ENCODE measurements at places on chromosomes 12 and 14. TPM values are rescaled to one million over a fixed set of nuclear protein-coding genes. Genes with fewer than 3 reads are reported as not detected.

STON2 gene
- total RNA-seq: 12.3 TPM

DNA sequence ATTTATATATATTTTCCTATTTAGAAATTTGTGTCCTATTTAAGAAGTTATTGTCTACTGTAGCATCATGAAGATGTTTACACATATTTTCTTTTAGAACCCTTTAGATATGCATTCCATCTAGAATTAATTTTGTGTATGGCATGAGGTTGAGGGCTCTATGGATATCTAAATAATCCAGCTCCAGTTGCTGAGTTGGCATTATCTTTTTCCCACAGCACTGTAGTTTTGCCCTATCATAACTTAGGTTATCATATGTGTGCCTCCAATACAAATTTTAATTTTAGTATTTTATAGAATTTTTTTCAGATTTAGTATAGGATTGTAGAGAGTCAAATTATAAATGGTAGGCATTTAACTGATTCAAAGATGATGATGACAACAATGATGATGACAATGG lies 159.3 kb downstream of the NPAS3 start:
- no peak for DNase-seq
- H3K4me1 ChIP-seq: no peaks in the 10 kb centered on the region
- H3K27ac ChIP-seq: no peak overlapping the region
- no peak overlapping the region for H3K4me3 ChIP-seq

MYO1A gene
- total RNA-seq: not detected

DNA sequence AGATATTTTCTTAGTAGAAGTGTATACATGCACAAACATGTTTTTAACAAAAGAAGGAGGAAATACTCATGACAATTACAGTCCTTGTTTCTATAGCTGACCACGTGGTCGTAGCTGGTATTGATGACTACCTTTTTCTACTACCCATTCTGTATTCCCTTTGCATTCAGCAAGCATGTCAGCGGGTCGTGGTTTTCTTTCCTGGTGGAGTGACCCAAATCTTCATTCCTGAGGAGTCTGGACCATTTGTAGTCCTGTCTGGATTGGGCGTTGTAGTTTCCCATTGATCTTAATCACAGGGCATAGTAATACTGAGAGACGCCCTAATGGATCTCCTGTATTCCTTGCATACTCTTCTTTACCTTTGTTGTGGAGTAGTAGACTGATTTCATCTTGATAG lies 472.1 kb upstream of the RGS6 start:
- H3K27ac ChIP-seq: no peak overlapping the region
- peaks cover 3% of the 10 kb centered on the region for H3K4me1 ChIP-seq
- H3K27me3 ChIP-seq: no peaks in the 10 kb centered on the region
- no peak for DNase-seq
- peaks cover 5% of the 10 kb centered on the region for H3K36me3 ChIP-seq

MYH7 gene
- total RNA-seq: not detected

FAM181A gene
- not detected for total RNA-seq

AP5M1 gene
- total RNA-seq: 41.3 TPM

GRCh38 chr12:98244136-98244535 lies 271.3 kb upstream of the TMPO start:
- H3K27ac ChIP-seq: no peak overlapping the region
- peaks cover 21% of the 10 kb centered on the region for H3K27me3 ChIP-seq
- no peaks in the 10 kb centered on the region for H3K36me3 ChIP-seq

DNA sequence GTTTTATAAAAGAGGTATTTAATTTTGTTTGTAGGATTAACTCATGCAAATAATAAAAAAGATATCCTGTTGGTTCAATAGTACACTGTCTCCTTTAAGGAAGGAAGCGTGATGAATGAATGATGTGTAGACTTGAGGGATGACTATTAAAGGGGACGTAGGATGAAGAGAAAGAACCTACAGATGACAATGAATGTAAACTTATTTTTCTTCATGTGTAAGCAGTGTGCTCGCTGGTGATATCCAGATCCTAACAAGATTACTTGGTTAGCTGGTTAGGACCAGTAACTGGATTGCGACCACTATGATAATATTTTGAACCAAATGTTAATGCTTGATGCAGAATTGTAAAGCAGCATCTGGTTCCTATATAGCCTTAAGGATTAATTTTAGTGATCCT lies 2.6 kb downstream of the ARF6 start:
- peaks cover 41% of the 10 kb centered on the region for H3K4me1 ChIP-seq
- H3K36me3 ChIP-seq: peaks cover 37% of the 10 kb centered on the region
- no peaks in the 10 kb centered on the region for H3K27me3 ChIP-seq
- H3K27ac ChIP-seq: peak overlapping the region; percentile 94
- DNase-seq: peak; percentile 47

OAS3 gene
- 25.5 TPM for total RNA-seq

GRCh38 chr14:54474232-54474793 lies 14.5 kb downstream of the GMFB start:
- no peaks in the 10 kb centered on the region for H3K27me3 ChIP-seq
- DNase-seq: no peak
- no peak overlapping the region for H3K27ac ChIP-seq
- no peaks in the 10 kb centered on the region for H3K4me1 ChIP-seq
- H3K4me3 ChIP-seq: no peak overlapping the region

DNA sequence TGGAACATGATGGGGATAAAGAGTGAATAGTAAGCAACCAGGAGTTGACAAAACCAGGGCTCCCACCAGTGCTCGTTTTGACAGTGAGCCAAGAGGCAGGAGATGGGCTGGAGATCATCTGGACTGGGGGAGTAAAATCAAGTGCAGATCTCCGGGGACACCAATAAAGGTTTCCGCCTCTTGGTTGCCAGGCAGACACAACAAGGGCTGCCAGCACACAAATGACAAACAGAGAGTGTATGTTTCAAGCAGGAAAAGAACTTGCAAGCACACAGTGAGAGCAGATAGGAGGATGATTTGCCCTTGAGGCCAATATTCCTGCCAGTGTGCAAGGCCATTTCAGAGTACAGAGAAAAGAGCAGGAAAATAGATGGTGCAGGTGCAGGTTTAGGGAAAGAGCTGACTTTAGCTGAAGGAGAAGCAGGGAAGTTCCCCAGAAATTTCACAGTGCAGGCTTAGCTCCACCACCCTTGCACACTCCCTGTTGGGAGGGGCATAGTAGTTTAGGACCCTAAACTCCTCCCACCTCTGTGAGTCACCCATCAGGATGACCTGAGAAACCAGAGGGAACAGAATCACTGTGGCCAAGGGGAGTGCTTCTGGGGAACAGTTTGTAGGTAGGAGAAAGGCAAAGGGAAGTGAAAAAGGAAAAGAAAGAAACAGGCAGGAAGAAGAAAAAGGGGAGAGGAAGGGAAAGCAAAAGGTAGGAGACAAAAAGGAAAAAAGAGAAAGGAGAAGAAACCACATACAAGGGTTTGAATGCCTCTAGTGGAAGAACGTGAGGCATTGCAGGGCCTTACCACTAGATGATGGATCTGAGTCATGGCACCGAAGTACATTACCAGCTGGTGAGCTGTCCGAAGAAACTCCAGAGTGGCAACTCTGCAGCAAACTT lies 404.4 kb downstream of the SLC6A15 start:
- no peak overlapping the region for H3K4me3 ChIP-seq
- DNase-seq: peak; percentile 86

DNA sequence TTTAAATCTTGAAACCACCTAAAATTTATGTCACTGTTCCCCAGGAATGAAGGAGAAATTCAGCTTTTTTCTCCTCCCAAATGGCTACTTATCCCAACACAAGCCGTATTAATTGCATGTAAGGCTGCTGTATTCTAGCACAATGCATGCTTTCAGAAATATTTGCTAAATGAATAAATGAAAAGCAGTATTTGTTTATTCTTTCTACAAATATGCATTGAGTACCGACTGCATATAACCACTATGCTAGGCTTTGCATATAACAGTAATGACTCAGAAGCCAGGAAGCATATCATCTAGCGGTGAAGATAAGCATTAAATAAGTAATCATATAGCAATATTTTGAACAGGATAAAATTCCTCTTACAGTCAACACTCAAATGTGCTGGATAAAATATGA lies 5.7 kb upstream of the LRR1 start:
- peak overlapping the region; percentile 44 for H3K4me3 ChIP-seq
- no peaks in the 10 kb centered on the region for H3K36me3 ChIP-seq
- DNase-seq: peak; percentile 83
- H3K4me1 ChIP-seq: peaks cover 28% of the 10 kb centered on the region

WNT1 gene
- not detected for total RNA-seq

- DNase-seq: no peak
- H3K36me3 ChIP-seq: no peaks in the 10 kb centered on the region
- H3K27ac ChIP-seq: no peak overlapping the region
- H3K4me3 ChIP-seq: no peak overlapping the region
Measured at GRCh38 chr14:36020120-36021029, 156.1 kb downstream of the PTCSC3 start.

CLEC1B gene
- not detected for total RNA-seq

SLC7A8 gene
- 3.8 TPM for total RNA-seq

GRCh38 chr14:88786715-88787114 lies 6.0 kb downstream of the EML5 start:
- H3K36me3 ChIP-seq: no peaks in the 10 kb centered on the region
- H3K27me3 ChIP-seq: no peaks in the 10 kb centered on the region
- H3K4me1 ChIP-seq: peaks cover 2% of the 10 kb centered on the region
- no peak overlapping the region for H3K4me3 ChIP-seq

DNA sequence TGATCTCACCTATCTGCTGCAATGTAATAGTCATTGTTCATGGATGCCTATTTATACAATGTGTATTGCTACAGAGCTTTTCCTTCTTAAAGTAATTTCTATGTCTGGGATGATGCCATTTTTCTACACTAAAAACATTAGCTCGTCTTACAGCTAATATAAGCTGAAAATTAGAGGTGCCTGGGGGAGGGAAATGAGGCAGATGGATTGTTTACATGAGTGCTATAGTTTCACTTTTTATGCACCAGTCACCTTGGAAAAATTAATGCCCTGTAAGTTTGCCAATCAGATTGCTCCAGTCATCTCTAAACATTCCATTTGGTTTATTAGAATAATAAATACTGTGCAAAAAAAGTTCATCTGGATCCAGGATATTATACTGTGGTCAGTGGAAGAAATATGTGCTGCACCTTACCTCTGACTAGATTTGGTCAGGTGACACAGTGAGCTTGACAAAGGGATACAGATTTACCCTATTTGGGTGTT lies 436.2 kb downstream of the RAD51B start:
- peak; percentile 94 for DNase-seq
- peaks cover 34% of the 10 kb centered on the region for H3K4me1 ChIP-seq
- H3K27me3 ChIP-seq: no peaks in the 10 kb centered on the region
- H3K4me3 ChIP-seq: no peak overlapping the region

DNA sequence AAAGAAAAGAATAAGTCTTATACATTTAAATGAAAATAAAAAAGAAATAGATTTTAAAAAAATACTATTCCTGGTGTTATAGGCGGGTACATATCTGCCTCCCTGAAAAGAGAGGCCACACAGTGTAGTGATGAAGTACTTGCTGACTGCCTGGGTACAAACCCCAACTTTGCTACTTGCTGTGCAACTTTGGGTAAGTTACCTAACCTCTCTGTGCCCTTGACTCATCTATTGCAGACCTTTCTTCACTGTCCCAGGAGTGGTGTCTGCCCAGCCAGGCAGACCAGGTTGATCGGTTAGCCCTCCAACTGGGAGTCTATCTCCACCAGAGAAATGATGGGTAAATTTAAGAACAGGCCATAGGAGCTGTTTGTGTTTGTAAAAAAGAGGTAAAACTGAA lies 82.0 kb downstream of the SLC24A4 start:
- DNase-seq: no peak
- no peak overlapping the region for H3K4me3 ChIP-seq
- H3K27ac ChIP-seq: no peak overlapping the region

- no peaks in the 10 kb centered on the region for H3K27me3 ChIP-seq
- no peaks in the 10 kb centered on the region for H3K36me3 ChIP-seq
- no peak for DNase-seq
- H3K27ac ChIP-seq: no peak overlapping the region
Measured at GRCh38 chr14:31010935-31011334, 14.5 kb upstream of the AP4S1 start.

DNA sequence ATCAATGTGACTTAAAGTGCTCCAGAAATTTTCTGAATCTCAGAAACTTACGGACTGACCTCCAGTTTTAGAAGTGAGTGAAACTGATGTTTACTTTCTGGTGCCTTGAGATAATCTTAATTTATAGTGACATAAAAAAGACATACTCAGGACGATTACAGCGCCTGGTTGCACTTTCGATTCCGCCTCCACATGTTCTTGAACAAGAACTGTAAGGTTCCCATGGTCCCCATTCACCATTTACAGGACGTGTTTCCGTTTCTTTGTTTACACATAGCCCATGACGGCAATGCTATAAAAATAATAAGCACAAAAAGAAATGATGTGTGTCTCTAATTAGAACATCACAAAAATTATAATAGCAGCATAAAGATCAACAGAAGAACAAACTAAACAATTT lies 98.2 kb downstream of the ADAMTS20 start:
- no peak overlapping the region for H3K27ac ChIP-seq
- H3K4me3 ChIP-seq: no peak overlapping the region
- no peak for DNase-seq
- no peaks in the 10 kb centered on the region for H3K4me1 ChIP-seq
- H3K27me3 ChIP-seq: no peaks in the 10 kb centered on the region

DNA sequence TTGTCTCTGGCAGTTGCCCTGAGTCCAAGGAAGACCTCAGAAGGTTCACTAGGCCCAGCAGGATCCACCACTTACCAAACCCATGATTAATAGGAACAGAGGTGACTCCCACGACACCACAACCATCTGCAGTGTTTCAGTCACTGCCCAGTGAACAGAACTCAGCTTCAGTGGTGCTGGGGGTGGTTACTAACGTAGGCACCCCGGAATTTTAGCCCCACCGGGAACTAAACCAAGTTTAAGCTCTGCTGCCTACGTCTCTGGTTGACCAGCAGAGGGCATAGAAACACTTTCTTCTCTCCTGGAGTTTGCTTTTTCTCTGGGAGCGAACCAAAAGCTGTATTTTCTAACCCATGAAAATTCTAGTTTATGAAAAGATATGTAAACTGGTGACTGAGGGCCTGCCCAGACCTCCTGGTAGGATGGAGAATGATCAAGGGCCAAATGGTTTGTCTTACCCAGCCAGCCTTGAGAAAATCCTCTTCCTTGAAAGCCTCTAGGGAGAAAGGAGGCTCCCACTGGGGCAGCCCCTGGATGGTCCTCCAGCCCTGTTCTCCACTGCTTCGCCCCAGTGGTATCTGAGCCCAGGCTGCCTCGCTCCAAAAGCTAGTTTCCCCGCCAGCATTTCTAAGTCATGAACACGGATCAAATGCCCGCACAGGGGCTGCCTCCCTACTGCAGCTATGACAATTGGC lies 379.8 kb downstream of the DPF3 start:
- no peak overlapping the region for H3K4me3 ChIP-seq
- peaks cover 23% of the 10 kb centered on the region for H3K27me3 ChIP-seq

- peak within 1 kb of the TSS; percentile 65 for H3K4me3 ChIP-seq
- DNase-seq: no peak
- no peaks in the 10 kb centered on the region for H3K36me3 ChIP-seq
- no peaks in the 10 kb centered on the region for H3K4me1 ChIP-seq
- H3K27ac ChIP-seq: no peak within 1 kb of the TSS
Measured at GRCh38 chr12:21774358-21775132, at the start of gene KCNJ8. Gene KCNJ8, minus strand, starts transcription at chr12:21774706. Its CDS starts 1,090 bp downstream, at chr12:21773616.

DNA sequence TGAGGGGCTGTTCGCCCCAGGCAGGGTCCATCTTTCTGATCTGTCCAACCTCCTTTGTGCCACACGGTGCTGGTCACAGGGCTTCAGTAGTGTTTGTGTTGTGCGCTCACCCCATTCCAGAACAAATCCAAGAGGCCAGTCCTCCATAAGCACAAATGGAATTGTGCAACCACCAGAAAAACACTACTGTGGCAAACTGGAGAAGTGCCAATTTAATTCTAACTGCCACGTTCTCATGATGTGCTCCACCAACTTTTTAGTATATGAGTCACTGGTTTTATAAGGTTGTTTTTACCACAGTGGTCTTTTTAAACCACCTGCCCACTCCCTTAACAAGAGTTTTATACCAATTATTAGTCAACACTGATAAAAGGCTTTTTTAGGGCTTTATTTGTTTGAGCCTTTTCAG lies 380.2 kb downstream of the NAV3 start:
- peak overlapping the region; percentile 10 for H3K27ac ChIP-seq
- no peak overlapping the region for H3K4me3 ChIP-seq
- peak; percentile 92 for DNase-seq
- no peaks in the 10 kb centered on the region for H3K27me3 ChIP-seq
- H3K4me1 ChIP-seq: peaks cover 23% of the 10 kb centered on the region

Measured in PC-3 (cell line).